Stromal cell of bone marrow (primary cell): ENCODE measurements at places on chromosomes 4 and X.
A peak's percentile ranks its signal among the peaks of the same experiment; 100 is the strongest.

DNA sequence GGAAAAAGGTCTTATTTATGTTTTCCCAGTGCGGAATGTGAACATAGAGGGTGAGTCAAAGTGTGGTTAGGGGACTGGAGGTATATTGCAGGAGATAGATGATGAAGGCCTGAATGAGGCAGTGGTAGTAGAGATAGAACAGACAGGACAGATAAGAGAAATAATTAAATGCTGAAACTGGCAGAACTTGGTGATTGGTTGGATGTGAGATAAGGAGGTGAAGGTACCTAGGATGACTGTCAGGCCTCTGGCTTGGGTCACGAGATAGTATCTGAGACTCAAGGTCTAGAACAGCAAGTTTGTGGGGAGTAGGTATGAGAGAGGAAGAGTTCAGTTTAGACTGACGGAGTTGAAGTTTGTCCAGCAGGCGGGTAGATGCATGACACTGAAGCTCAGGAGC, 3.5 kb downstream of the MND1 start:
- no peak for DNase-seq

GRCh38 chrX:24153178-24153795, 3.8 kb downstream of the ZFX start:
- DNase-seq = no peak

DNA sequence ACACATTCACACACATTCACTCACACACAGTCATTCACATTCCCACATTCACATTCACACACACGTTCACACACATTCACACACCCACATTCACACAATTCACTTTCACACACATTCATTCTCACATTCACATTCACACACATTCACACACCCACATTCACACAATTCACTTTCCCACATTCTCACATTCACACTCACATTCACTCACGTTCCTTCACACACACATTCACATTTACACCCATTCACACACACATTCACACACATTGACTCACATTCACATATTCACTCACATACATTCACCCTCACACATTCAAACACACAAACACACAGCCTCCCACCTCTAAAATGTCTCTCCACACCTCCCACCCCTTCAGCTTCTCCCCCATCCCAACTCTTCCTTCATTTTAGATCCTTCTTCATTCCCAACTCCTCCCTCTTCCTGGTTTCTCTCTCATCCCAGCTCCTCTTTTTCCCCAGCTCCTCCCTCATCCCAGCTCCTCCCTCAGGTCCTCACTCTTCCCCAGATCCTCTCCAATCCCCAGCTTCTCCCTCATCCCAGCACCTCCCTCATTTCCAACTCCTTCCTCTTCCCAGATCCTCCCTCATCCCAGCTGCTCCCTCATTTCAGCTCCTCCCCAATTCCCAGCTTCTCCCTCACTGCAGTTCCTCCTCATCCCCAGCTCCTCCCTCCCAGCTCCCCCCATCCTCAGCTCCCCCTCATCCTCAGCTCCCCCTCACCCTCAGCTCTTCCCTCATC, 111.0 kb downstream of the FAM53A start:
- no peak for DNase-seq

DNA sequence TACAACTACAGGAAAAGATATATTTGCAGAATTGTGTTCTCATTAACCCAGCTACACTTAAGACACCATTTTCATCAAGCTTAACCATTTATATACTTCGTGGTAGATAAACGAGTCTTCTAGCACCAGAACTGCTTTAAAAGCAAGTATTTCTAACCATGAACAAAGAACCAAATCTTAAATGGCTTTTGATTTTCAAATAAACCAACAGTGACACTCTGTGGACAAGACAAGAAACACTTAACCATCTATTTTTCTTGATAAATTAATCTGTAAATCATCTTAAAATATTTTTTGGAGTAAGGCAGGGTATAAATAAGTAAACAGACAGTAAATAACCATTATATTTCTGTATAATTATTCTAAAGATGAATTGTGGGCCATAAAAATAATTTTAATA, 10.2 kb downstream of the BEND2 start:
- DNase-seq = peak; percentile 2

- no peak for DNase-seq
Measured at GRCh38 chrX:129744861-129745321, 6.1 kb downstream of the XPNPEP2 start.

GRCh38 chr4:8829584-8829983, 42.1 kb downstream of the HMX1 start:
- no peak for DNase-seq

- DNase-seq = peak; percentile 61
Measured at GRCh38 chr4:137393044-137393443, 139.2 kb downstream of the PCDH18 start.

GRCh38 chrX:118498351-118498750, 2.7 kb downstream of the DOCK11 start:
- DNase-seq = no peak

DNA sequence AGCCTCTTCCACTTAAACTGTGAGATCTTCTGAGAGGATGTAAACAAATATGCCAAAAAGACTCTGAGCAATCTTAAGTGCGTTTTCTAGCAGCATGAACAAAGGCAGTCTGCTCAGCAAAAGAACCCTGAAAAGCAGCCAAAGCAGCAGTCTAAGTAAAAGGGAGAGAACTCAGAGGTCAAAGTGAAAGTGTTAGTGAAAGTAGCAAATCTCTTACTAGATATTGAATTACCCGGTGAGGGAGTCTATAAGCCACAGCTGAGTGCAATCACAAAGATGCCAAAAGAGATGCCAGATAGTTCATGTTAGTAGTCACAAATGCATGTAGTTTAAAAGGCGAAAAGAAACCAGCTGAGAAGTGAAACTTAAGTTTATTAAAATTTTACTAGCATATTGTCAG, 7.9 kb upstream of the GNRHR start:
- peak; percentile 27 for DNase-seq

DNA sequence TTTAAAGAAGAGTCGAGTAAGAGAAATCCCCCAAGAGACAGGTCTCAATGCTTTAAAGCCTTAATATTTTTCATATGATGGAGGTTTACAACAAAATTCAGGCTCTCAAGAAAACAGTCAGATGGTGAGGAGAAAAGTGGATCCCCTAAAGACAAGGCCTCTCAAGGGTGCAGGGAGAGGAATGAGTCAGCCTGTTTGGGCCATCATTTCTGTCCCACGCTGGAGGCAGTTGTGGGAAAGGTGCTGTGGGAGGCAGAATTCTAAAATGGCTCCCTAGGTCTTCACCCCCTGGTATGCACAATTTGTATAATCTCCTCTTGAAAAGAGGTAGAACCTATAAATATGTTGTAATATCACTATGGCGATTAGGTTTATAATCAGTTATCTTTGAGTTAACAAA, 4.6 kb upstream of the TIFA start:
- no peak for DNase-seq

GRCh38 chr4:7526491-7526890, 91.8 kb upstream of the PSAPL1 start:
- DNase-seq = no peak

DNA sequence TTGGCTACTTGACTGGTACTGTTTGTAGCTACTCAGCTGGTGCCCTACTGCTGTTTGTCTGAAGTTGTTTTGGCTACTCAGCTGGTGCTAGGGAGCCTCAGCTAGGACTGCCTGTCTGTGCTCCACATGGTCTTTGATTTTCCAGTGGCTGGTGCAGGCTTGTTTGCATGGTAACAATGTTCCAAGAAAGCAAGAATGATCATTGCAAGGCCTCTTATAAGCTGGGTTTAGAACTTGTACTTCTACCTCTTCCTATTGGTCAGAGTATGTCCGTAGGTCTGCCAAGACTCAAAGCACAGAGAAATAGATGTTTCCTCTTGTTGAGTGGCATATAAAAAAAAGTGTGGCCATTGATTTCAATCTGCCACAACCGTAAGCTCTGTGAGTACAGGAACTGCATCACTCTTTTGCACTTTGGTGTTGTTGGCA, 17.6 kb downstream of the NFKB1 start:
- DNase-seq = no peak

DNA sequence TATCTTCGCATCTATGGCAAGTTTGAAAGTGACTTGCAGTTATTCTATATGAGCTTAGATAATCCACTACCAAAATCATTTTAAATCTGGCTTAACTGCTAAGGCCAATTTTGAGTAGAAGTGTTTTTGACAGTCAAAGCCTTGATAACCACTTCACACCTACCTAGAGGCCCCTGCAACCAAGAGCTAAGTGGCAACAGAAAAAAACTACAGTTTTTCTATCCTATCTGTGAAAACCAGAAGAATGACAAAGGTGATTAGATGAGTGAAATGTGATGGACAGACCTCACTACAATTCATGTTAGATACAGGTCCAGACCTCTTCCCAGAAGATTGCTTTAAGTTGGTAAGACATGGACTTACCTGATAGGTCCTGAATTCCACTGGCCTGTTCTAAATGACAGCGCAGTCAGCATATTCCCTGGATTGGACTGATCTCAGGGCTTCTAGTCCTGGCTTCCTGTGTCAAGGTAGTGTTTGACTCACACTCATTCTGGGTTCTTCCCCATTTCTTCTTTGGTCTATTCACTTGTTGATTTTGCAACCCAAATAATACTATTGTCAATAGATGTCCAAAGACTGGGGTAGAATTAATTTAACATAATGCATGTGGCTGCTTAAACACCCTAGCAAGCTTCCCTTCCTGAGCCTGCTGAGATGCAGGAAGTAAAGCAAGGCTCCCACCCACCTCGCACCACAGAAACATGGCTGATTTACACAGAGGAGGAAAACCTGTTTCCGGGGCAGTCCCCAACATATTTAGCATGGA, 65.1 kb downstream of the PPP3CA start:
- DNase-seq = no peak

GRCh38 chrX:12975991-12976558, 1.2 kb downstream of the TMSB4X start:
- no peak for DNase-seq

DNA sequence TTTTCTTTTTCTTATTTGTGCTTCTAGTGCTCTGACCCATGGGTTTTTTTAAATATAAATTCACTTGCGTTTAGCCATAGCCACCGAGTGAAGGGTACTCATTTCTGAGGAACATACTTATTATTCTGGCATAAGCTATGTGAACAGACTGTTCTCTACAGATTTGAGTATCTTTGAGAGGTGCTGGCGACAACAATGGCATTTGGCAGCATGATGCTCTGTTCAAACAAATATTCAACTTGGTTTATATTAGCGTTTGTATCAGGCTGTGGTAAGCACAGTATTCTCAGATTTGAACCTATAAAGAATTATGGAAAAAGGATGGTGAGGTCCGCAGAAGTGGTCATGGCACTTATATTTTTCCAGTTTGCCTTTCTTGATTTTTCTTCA, 108.7 kb upstream of the LIMCH1 start:
- no peak for DNase-seq

DNA sequence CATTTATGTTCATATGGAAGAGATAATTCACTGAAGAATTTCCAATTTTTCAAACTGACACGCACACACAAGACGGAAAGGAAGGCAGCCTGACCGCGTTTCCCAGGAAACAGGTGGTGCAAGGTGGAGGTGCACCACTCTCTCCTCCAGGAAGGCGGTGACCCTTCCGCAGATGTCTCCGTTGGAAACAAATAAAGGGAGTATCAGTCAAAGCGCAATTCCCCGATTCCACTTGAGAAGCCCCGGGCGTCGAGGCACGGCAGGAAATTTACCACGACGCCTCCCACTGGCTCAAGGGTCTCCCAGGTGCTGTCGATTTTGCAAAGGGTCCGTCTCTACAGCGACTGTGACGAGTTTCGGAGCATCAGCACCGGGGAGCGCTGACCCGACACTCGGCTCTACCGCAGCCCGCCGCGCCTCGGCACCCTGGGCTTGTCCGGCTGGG, 770 bp upstream of the TIGD2 start:
- no peak for DNase-seq

GRCh38 chrX:128699716-128700285, 647.6 kb upstream of the ACTRT1 start:
- DNase-seq = no peak

DNA sequence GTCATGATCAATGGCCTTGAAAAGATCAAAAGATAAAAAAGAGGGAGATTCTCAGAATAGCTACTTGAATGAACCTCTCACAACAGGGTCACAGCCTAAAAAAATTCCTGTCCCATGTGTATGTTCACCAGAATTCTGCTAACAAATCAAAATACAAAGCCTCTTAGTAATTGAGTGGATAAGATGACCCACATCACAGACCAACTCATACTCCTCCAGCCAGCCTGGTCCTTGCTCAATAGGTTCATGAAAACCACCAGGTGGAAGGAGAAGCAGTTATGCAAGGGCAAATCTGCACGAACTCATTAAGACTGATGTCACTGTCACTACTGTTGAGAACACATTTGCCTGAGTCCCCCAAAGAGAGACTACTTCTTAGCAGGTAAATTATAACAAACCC, 21.5 kb downstream of the WDFY3 start:
- DNase-seq = no peak

GRCh38 chrX:43386875-43387274, 269.2 kb upstream of the MAOA start:
- no peak for DNase-seq

DNA sequence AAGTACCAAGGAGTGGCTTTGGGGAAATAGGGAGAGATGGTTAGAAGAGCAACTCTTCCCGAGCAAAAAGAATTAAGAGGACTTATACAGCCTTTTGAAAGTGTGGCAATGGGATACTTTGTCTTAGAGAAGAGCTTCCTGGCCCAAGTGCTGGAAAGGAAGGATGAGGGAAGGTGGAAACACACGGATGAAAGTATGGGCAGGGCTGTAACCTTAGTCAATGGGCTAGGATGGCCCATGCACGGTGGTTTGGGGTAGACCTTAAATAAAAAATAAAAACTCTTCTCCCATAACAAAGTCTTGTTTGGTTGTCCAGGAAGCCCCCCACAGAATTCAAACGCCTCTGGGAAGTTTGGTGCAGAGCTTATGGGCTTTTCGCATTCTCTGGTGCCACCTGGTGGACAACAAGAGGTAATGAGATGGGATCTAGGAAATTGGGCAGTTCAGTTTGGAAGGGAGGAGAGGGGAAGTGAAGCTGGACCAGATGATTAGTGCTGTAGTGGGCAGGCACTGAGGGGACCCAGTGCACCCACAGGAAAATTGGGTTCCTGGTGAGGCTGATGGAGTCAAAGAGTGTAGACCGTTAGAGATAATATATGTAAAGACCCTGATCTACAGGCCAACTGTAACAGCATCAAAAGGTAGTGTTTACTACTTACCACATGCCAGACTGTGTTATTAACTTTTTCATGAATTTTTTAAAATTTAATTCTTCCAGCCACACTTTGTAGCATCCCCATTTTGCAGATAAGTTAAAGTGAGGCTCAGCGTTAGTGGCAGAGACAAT, 13.8 kb upstream of the ENOX2 start:
- DNase-seq = peak; percentile 15

- no peak for DNase-seq
Measured at GRCh38 chr4:48237996-48238645, 31.5 kb downstream of the TEC start.

- DNase-seq = no peak
Measured at GRCh38 chrX:143466130-143466529, 51.1 kb downstream of the SPANXN3 start.

- DNase-seq = no peak
Measured at GRCh38 chr4:57605376-57605775, 495.2 kb upstream of the IGFBP7 start.

GRCh38 chrX:104795804-104796203, 229.8 kb downstream of the IL1RAPL2 start:
- no peak for DNase-seq
